ENCODE measurements at places on chromosomes 11 and 22.

- DNase-seq: peak; percentile 10
Measured at GRCh38 chr11:107819361-107820014, 39.1 kb downstream of the SLC35F2 start.

GRCh38 chr11:35182317-35182939 is 43.5 kb downstream of the CD44 start:
- DNase-seq: no peak

DNA sequence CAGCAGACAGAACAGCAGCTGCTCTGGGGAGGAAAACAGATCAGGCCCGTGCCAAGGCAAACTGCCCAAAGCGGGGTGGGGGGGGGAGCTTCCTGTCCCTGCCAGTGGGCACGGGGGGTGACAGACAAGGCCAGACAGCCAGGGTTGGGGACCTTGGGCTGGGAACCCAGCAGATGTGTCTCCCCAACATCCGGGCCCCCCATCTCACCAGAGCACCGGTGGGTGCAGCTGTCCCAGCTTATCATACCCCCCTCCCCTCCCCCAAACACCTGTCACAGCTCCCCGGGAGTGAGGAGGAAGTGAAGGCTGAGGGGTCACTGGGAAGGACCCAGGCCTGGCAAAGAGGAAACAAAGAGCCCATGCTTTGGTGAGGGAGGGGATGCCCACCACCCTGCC is 1.3 kb downstream of the PPP1R14B start:
- peak; percentile 94 for DNase-seq

DNA sequence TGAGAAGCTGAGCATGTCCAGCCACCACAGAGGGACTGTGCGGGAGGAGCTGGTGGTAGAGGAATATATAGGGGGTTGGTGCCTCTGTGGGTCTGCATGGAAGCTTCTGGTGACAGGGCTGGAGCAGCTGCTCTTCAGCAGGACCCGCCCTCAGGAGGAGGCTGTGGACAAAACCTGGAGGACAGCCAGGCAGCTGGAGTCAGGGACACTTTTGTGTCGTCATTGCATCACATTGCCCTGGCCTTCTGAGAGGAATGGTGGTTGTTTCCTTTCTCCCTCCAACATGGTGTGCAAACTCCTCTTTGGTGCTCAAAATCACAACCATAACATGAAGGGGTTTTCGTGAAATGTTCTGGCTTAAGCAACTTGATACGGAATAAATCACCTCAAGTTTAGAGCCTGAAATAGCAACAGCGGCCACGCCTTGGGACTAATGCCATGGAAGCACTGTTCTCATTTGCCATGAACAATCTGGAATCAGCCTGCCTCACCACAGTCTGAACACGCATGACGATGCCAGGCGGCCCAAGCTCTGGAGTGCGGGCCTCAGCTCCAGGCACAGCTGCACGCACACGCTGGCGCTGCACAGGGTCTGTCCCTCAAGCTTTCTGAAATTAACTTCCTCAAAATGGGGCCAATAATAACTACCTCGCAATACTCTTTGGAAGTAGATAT is 17.1 kb upstream of the CSRP3 start:
- no peak for DNase-seq

DNA sequence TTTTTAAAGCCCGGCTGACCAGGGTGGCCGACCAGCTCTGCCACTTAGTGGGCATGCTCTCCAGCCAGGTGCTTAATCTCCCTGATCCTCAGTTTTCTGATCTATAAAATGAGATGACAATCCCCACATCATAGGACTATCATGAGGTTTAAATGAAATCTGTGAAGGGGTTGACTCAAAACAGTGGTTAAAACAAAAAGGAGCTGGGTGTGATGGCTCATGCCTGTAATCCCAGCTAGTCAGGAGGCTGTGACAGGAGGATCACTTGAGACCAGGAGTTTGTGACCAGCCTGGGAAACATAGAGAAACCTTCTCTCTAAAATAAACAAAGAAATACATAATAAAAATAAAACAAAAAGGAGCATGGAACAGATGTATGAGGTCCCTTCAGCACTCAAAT is 3.6 kb upstream of the C11orf86 start:
- DNase-seq: no peak

DNA sequence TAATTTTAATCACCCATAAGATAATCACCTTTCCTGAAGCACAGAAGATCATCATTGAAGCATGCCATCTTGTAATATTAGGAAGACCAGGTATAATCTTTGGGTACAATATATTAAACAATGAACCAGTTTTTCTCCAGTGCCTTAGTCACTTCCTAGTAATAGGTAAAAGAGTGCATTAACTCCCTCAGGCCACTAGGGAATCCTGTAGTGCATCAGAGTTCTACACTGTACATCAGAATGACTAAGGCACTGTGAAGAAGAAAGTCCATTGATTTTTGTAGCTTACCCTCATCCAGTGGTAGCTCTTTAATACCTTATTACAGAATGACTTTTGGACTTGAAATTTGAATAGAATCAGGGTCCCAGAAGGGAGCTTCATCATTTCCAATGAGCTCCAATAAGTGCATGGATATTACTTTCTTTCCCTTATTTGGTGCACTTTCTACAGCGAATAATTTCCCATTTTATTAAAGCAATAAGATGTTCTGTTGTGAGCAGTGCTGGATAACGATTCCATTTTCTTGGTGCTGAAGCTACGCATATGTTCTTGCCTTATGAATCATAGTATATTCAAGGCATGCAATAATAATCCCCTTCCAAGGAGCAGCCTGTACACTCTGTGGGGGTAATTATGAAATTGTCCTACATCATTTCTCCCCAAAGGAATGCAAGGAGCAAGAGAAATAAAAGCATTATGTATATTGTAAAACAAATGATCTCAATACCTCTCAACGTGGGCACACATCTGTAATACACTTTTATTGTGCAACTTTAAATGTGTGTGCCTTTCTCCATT is 4.7 kb downstream of the C11orf87 start:
- peak; percentile 68 for DNase-seq

GRCh38 chr11:115925568-115926090 is 421.4 kb upstream of the CADM1 start:
- no peak for DNase-seq

DNA sequence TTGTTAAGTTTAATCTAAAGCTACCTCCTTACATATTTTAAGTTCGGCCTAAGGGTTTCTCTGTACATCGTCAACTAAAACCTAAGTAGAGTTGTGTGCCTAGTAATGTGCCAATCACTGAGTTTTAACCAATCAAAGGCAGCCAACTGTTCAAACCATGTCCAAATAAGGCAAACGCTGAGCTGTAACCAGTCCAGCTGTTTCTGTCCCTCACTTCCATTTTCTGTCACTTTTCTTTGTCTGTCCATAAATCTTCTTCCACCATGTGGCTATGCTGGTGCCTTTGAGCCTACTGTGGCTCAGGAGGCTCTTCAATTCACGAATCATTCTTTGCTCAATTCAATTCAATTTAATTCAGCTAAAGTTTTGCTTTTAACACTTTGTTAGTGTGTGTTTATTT is 13.9 kb upstream of the ATXN10 start:
- DNase-seq: no peak

- DNase-seq: no peak
Measured at GRCh38 chr11:11814614-11815452, 26.9 kb upstream of the USP47 start.

- DNase-seq: peak; percentile 95
Measured at GRCh38 chr22:31083923-31084810, 3.0 kb downstream of the SMTN start.

DNA sequence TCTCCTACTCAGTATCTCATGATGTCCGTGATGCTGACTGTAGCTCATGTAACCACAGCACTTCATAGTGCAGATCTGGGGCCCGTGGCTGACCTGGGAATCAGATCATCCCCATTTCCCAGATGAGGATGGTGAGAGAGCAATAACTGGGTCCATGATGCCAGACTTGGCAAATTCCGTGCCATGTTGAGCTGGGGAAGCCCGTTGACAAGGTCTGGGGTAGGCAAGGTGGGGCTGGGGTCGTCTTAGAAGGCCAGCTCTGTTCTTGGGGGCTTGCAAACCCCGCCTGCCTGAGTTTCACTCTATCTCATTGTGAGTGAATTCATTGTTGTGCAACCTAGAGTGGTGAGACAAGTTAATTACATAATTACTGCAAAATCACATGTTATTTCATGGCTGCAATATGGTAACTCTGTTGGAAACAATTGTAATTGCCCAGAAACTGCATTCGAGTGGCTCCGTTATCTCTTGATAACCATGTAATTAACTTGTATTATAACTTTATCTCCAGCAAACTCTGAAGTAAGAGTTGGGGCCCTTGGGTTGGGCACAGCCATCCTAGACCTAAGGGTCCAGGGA is 41.7 kb downstream of the LMO1 start:
- no peak for DNase-seq

DNA sequence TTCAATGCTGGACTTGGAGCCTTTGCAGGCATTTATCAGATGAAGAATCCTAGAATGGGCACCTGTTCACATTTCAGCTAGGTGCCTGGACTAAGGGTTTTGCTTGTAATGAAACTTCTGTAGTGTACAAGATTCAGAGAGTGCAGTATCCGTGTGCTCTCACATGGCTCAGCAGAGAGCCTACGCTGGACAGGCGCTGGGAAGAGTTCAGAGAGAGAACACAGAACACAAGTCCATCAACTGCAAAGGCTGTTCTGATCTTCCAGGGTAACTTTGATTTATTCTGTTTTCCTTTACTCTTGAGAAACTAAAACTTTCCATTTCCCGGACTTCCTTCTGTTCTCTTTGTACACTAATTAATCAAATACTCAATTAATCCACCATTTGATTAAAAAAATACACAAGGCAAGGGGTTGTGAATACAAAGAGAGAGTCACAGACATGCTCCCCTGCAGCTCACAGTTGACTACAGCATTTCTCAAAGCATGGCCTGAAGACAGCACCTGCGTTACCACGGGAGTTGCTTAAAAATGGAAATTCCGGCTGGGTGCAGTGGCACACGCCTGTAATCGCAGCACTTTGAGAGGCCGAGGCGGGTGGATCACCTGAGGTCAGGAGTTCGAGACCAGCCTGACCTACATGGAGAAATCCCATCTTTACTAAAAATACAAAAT is 393.7 kb downstream of the LARGE1 start:
- DNase-seq: no peak

DNA sequence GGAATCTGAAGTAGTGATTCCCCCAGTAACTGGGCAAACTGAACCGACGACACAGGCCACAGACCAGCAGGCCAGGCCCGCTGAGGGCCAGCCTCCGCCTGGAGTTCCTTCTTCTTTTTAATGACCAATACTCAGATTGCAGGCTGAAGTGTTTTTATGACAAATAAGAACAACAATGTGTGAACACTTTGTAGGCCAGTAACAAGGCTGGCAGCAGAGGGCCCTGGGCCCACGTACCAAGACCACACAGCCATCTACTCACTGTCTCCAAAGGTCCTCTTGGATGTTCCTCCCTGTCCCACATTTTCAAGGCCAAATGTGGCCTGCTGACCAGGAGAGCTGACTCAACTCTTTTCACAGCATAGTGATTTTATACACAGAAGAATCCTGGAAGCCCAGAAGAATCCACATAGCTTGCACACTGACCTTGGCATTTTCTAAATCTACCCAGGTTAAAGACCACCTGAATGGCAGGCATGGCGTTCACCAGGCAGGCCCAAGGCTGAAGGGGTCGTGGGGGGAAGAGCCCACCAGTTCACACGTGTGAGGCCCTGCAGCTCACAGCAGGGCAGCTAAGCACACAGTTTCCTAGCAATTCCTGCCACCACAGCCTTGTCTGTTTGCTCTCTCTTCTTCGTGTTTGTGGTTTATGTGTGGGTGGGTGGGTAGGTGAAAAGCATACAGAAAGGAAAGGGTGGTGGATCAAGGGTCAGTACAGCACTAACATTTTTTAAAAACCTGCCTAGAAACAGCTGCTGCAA is 13.3 kb downstream of the SMCO4 start:
- peak; percentile 83 for DNase-seq

- no peak for DNase-seq
Measured at GRCh38 chr11:30468881-30469280, 117.3 kb downstream of the MPPED2 start.

DNA sequence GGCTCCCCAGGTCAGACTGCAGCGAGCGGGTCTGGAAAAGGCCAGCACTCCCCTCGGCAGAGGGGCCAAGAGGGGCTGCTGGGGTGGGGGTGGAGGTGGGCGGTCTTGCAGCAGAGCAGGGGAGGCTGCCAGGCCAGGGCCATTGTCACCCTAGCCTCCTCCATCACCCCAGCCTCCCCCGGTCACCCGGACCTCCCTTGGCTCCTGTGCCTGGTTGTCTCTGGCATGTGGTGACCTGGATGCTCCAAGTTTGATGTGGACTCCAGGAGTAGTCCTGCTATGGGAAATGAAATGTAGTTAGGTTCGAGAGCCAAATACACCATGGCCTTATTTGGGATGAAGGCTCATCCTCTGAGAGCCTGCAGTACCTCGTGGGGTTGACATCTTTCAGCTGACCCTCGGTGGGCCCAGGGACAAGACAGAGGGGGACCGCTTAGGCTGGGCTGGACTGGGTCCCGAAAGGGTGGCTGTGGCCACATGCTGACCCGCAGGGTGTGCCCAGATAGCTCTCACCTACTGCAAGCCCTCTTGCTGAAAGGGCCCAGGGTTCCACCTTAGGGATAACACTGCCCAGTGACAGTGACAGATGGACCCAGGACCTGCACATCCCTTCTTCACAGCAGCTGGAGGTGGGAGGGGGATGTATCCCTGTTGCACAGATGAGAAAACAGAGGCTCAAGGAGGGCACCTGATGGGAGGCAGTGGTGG is 24.1 kb downstream of the MRGPRD start:
- DNase-seq: peak; percentile 83

All from osteoblast (primary cell).